ENCODE measurements at places on chromosomes 2 and 18.

GRCh38 chr2:238704471-238705225 lies 143.2 kb upstream of the TWIST2 start:
- no peak for DNase-seq

DNA sequence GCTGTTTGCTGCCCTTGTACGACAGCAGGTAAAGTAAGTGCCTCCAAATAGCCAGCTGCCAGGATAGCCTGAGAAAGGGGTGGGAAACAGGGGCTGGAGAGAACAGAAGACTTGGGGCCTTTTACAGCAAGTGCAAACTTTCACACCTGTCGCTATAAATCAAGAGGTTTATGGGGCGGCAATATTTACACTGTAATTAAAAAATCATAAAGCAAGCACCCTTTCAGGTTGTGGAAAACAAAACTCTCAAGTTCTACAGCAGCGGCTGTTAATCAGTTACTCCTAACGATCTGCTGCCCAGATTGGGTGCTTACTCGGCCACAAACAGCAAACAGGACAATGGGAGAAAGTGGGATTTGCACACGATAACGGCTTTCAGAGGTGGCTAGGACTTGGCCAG lies 359.5 kb upstream of the ETAA1 start:
- peak; percentile 26 for DNase-seq

DNA sequence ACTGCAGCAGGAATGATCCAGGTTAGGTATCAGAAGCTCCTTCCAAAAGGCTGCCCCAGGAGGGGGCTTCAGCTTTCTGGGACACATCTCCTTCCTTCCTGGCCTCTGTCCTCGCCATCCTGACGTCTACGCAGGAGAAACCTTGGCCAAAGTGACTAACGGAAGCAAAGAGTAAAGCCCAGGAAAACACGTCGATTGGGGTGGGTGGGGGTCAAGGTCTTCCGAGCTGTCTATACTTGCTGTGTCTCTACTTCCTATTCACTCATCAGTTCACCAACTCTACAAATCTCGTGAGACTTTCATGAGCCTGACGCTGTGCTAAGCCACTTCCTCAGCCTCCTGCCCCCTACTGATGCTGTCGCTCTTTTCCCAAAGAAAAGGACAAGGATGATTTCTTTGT lies 212.6 kb downstream of the TNS1 start:
- no peak for DNase-seq

GRCh38 chr2:171046048-171046560 lies 114.6 kb downstream of the TLK1 start:
- DNase-seq: no peak

DNA sequence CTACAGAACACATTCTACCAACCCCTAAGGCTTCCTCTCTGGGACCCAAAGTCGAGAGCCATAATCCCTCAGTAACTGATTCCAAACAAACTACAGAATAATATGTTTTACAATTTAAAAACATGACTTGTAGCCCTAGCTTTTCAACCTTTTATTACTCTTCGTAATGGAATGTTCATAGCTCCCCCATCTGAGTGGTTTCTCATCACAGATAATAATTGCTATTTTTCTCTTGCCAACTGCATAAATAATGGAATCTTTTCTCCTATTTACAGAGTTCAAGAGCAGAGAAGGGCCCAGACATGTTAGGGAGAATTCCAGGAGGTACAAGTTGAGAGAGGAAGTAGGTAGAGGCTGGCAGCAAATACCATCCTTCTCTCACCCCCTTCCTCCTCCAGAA lies 59.9 kb upstream of the CERS6 start:
- no peak for DNase-seq

GRCh38 chr2:186595219-186595618 lies 5.4 kb downstream of the ITGAV start:
- DNase-seq: peak; percentile 12

DNA sequence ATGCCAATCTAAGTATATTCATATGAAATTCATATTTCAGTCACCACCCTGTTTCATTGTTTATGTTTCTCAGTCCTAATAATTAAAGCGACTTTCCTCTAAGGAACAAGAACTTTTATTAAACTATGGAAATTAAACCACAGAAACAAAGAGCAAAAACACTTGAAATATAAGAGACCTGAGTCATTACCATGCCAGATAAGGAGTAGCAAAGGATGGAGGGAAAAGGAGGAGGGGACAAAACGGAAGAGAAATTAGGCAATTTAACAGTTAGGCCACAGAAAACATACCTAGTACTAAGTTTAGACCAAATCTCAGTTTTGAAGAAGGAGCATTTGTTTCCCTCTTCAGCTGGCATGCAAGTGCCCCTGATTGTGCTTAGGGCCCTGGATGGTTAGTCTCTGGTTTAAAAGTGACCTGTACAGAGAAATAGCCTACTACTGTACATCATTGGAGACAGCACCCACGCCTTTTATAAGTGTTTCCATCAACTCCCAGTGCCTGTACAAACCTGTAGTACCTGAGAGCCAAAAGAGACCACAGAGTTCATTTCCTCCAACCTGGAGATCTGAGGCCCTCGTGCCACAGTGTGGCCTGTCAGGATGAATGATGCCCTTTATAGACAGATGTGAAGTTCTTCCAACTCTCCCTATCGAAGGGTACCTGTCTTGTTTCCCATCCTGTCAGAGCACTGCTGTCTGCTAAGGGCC lies 74.5 kb downstream of the SPATS2L start:
- DNase-seq: no peak

DNA sequence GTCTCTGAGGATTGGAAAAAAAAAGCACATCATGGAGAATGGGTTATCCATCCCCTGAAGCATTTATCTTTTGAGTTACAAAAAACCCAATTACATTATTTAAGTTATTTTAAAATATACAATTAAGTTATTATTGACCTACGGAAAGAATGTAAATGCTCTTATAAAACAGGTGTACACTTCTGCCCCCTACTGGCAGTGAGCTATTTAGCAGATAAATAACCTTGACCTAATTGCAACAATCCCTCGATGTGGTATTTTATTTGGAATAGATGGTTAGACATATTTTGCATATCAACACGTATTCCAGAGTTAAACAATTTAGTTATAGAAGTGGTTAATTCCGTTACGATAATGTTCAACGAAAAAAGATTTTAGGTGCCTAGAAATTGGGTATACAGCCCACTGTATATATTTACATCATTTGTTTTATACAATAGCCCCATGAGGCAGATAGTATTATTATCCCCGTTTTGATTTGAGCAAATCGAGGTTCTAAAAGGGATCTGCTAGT lies 9.1 kb upstream of the DAW1 start:
- DNase-seq: peak; percentile 22

- no peak for DNase-seq
These were observed 37.0 kb downstream of the NIFK start for GRCh38 chr2:121699421-121700333.

- no peak for DNase-seq
These were observed 13.3 kb downstream of the HK2 start for GRCh38 chr2:74847070-74847858.

GRCh38 chr2:225980372-225980771 lies 580.9 kb downstream of the NYAP2 start:
- DNase-seq: no peak

GRCh38 chr2:64434039-64434657 lies 19.8 kb upstream of the LGALSL start:
- DNase-seq: no peak

- DNase-seq: no peak
These were observed 367.0 kb downstream of the NR4A2 start for GRCh38 chr2:155965415-155966063.

DNA sequence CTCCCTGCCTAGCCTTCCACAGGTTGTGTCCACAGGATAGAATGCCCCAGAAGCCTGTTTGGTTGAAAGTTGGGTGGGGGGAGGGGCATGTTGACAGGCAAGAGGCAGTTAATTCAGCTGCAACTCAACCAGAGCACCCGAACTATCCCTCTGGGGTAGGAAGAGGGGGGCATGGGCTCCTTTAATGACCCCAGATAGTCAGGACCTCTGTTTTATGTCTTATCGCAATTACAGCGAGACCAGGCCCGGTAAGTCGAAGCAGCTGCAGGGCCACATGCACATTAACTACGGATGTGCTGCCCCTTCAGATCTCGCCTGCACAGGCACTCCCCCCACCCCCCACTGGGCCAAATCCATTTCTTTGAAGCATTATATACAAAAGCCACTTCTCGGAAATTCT lies 363.8 kb upstream of the HNRNPA3 start:
- DNase-seq: no peak

DNA sequence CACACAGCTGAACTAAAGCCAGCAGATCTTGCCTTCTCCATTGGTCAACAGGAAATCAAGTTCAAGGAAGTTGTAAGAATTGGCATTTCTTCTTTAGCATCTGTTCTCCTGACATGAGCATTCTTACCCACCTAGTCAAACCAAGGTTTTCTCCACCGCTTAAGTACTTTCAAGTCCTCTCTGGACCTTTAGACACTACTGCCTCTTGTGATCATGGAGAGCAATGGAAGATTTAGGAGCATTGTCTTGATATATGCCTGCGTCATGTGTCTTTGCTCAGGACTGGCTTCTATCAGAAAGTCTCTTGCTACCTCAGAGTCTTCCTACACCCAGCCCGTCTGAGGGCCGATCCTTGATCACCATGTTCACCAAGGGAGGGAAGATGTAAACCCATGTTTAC lies 262.2 kb downstream of the PHLPP1 start:
- no peak for DNase-seq

GRCh38 chr18:23812546-23813440 lies 123.5 kb downstream of the LAMA3 start:
- DNase-seq: peak; percentile 21
